Activated CD8-positive, alpha-beta memory T cell treated with anti-CD3 and anti-CD28 coated beads, Interleukin-2, amount 10 ng/mL, durations not matched to agents 7 days and 5 days (primary cell): ENCODE measurements at places on chromosomes 2 and 18.
A peak's percentile ranks its signal among the peaks of the same experiment; 100 is the strongest.

DNA sequence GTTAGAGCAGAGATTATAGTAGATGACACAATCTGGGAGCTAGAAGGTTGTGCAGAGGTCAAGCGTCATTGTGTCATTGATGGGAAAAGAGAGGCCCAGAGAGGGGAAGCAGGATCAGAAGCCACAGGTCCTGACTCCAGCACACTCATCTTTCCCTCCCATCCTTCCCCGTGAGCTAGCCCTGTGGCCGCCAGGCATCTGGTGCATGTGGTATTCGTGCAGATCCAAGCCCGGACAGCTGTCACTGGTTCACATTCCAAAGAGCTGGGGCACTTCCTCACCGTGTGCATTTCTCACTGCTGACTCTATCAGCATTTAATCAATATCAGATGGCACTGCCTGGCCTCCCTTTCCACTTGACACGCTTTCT lies 94.1 kb upstream of the THOC1 start:
- H3K36me3 ChIP-seq, result no peaks in the 10 kb centered on the region
- DNase-seq, result no peak
- peaks cover 8% of the 10 kb centered on the region for H3K27me3 ChIP-seq
- no peak overlapping the region for H3K27ac ChIP-seq

GRCh38 chr18:60147323-60147722 lies 225.3 kb downstream of the MC4R start:
- H3K27ac ChIP-seq, result no peak overlapping the region
- H3K27me3 ChIP-seq, result no peaks in the 10 kb centered on the region
- no peak for DNase-seq
- no peaks in the 10 kb centered on the region for H3K4me1 ChIP-seq
- no peaks in the 10 kb centered on the region for H3K36me3 ChIP-seq

GRCh38 chr18:8455661-8456614 lies 153.3 kb upstream of the RAB12 start:
- no peak overlapping the region for H3K27ac ChIP-seq
- H3K4me3 ChIP-seq, result no peak overlapping the region
- no peaks in the 10 kb centered on the region for H3K4me1 ChIP-seq
- H3K27me3 ChIP-seq, result no peaks in the 10 kb centered on the region
- no peak for DNase-seq

GRCh38 chr18:3256693-3257626 lies 5.0 kb upstream of the MYL12B start:
- H3K4me3 ChIP-seq, result no peak overlapping the region
- DNase-seq, result no peak
- H3K27ac ChIP-seq, result peak overlapping the region; percentile 47
- no peaks in the 10 kb centered on the region for H3K27me3 ChIP-seq

DNA sequence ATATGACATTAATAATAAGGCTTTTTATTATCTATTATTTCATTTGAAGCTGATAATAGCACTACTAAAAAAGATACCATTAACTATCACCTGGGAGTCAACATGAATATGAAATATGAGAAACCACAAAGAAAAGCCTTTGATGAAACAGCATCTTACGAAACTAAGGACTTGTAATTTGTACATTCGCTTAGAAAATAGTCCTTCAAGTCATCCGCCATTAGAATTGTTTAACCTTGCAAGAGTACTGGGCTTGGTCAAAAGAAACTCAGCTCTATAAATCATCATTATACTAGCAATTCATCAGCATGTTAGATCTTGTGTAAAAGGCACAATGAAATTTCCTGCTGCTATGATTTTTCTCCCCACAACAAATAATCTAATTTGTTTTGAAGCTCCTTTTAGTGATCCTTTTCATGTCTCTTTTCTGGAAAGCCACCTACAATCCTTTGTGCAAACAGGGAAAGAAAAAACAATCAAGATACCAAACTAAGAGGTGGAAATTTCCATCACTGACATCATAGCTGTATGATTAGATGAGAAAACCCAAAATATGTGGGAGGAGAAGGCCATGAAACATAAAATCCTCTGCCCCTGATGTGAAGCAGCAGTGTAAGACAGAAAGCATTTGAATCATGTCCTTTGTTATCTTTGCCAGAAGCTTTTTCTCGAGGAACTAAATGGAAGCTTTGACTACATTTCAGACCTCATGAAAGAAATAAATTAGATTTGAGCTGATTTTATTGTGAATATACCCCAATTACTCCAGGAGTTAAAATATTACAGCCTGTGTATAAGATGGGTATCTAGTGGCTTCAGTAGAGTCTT lies 31.2 kb downstream of the SCN9A start:
- no peaks in the 10 kb centered on the region for H3K27me3 ChIP-seq
- no peaks in the 10 kb centered on the region for H3K4me1 ChIP-seq
- no peak overlapping the region for H3K27ac ChIP-seq
- DNase-seq, result no peak
- no peak overlapping the region for H3K4me3 ChIP-seq
- H3K36me3 ChIP-seq, result no peaks in the 10 kb centered on the region

DNA sequence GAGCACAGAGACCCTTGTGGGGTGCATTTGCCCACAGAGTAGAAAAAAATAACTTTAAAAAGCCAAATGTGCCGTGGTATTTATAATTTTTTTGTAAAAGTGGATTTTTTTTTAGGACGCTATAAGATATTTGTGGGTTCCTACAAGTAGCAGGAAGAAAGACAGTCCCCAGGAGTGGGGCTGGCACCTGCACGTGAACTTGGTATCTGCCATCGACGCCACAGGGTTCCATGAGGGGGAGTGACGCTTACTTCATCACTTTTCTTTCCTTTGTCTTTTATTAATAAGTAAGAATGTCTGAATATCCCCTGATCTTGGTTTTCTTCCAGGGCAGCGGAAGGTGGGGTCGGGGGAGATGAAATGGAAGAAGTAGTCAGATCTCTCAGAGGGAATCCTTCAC lies 207.0 kb downstream of the TWIST2 start:
- DNase-seq, result no peak
- H3K27me3 ChIP-seq, result no peaks in the 10 kb centered on the region
- peaks cover 8% of the 10 kb centered on the region for H3K36me3 ChIP-seq
- H3K4me3 ChIP-seq, result no peak overlapping the region
- H3K4me1 ChIP-seq, result peaks cover 2% of the 10 kb centered on the region
- H3K27ac ChIP-seq, result no peak overlapping the region

DNA sequence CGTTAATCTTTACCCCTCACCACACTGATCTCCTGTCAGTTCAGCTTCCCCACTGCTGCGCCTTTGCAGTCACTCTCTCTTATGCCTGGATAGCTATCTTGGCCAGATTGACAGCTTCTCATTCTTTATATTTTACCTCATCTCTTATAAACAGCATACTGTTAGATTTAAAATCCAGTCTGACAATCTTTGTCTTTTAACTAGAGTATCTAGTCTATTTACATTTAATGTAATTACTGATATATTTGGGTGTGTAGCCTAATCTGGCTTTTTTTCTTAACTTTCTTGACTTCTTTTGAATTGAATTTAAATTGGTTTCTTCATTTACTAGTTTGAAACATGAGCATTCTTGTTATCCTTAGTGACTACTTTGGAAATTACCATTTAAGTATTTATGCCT lies 225.1 kb downstream of the PRKCE start:
- H3K27ac ChIP-seq, result no peak overlapping the region
- no peaks in the 10 kb centered on the region for H3K27me3 ChIP-seq
- peaks cover 36% of the 10 kb centered on the region for H3K36me3 ChIP-seq
- peaks cover 21% of the 10 kb centered on the region for H3K4me1 ChIP-seq
- no peak overlapping the region for H3K4me3 ChIP-seq

GRCh38 chr2:229164545-229165249 lies 106.4 kb downstream of the PID1 start:
- H3K4me1 ChIP-seq, result no peaks in the 10 kb centered on the region
- DNase-seq, result no peak
- no peak overlapping the region for H3K27ac ChIP-seq
- no peaks in the 10 kb centered on the region for H3K36me3 ChIP-seq
- no peak overlapping the region for H3K4me3 ChIP-seq
- no peaks in the 10 kb centered on the region for H3K27me3 ChIP-seq

- H3K4me1 ChIP-seq, result peaks cover 22% of the 10 kb centered on the region
- no peaks in the 10 kb centered on the region for H3K27me3 ChIP-seq
- peaks cover 7% of the 10 kb centered on the region for H3K36me3 ChIP-seq
- peak overlapping the region; percentile 78 for H3K27ac ChIP-seq
- H3K4me3 ChIP-seq, result peak overlapping the region; percentile 69
Observed at GRCh38 chr2:62801814-62802523, 96.5 kb downstream of the EHBP1 start.

DNA sequence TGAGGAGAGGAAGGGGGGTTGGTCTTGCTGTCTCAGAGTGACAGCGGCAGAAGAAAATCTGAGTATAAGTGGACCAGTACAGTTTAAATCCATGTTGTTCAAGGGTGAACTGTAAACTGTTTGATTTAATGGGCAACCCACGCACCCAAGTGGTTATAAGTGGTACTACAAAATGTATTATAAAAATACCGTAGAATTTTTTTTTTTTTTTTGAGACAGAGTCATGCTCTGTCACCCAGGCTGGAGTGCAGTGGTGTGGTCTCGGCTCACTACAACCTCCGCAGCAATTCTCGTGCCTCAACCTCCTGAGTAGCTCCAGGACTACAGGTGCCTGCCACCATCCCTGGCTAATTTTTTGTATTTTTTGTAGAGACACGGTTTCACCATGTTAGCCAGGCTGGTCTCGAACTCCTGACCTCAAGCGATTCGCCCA lies 2.1 kb upstream of the CHCHD5 start:
- DNase-seq, result peak; percentile 56
- H3K4me1 ChIP-seq, result peaks cover 39% of the 10 kb centered on the region
- no peaks in the 10 kb centered on the region for H3K27me3 ChIP-seq

DNA sequence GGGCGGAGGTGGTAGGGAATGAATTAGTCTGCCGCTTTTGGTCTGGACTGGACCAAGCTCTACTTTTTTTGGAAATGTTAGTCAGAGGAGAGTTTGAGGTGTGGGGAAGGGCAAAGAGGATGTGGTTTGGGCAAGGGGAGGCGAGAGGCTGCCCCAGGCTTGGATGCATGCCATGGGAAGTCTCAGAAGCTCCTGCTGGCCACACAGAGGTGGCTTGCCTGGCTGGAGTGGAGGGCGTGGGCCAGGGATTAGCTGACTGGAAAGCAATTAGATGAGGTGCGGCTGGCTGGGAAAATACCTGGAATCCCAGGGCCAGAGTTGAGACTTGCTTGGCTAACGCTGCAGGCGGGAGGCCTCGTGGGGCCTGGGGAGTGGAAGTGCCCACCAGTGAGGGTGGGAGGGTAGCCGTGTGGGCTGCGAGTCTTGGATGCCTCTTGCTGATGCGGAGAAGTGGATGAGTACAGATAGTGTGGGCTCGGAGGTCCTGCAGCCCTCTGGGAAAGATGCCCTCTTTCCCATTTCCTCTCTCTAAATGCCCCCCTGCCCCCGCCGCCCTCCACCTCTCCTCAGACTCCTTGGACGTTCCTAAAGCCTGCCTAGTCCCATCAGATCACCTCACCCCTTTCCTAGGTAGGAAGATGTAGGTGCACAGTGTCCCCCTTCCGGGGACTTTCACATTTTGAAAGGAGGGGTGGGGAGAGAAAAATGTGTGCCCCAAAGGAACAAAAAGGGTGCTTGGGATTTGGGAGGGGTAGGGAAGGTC lies 117.6 kb downstream of the SMAD7 start:
- H3K4me1 ChIP-seq, result peaks cover 66% of the 10 kb centered on the region
- peak overlapping the region; percentile 76 for H3K4me3 ChIP-seq
- no peaks in the 10 kb centered on the region for H3K36me3 ChIP-seq
- H3K27me3 ChIP-seq, result no peaks in the 10 kb centered on the region
- peak; percentile 38 for DNase-seq

- H3K27ac ChIP-seq, result no peak overlapping the region
- H3K27me3 ChIP-seq, result no peaks in the 10 kb centered on the region
- no peak for DNase-seq
- no peaks in the 10 kb centered on the region for H3K4me1 ChIP-seq
- no peak overlapping the region for H3K4me3 ChIP-seq
- no peaks in the 10 kb centered on the region for H3K36me3 ChIP-seq
Observed at GRCh38 chr2:168622559-168622958, 166.5 kb downstream of the CERS6 start.

GRCh38 chr2:113180131-113180946 lies 6.6 kb downstream of the PSD4 start:
- peaks cover 71% of the 10 kb centered on the region for H3K36me3 ChIP-seq
- no peak for DNase-seq
- H3K27ac ChIP-seq, result peak overlapping the region; percentile 87
- H3K4me1 ChIP-seq, result peaks cover 87% of the 10 kb centered on the region

GRCh38 chr2:48088994-48089393 lies 182.7 kb upstream of the FBXO11 start:
- H3K4me3 ChIP-seq, result no peak overlapping the region
- H3K27me3 ChIP-seq, result peaks cover 19% of the 10 kb centered on the region
- no peak overlapping the region for H3K27ac ChIP-seq
- H3K36me3 ChIP-seq, result no peaks in the 10 kb centered on the region

- peak; percentile 94 for DNase-seq
- H3K4me1 ChIP-seq, result peaks cover 22% of the 10 kb centered on the region
- H3K27ac ChIP-seq, result peak within 1 kb of the TSS; percentile 98
- H3K4me3 ChIP-seq, result peak within 1 kb of the TSS; percentile 94
- peaks cover 10% of the 10 kb centered on the region for H3K36me3 ChIP-seq
Observed at GRCh38 chr18:50878345-50879301, at the start of gene ME2. TSS of gene ME2 (plus strand) at chr18:50879118. CDS start at chr18:50895821, 16,703 bp downstream.

DNA sequence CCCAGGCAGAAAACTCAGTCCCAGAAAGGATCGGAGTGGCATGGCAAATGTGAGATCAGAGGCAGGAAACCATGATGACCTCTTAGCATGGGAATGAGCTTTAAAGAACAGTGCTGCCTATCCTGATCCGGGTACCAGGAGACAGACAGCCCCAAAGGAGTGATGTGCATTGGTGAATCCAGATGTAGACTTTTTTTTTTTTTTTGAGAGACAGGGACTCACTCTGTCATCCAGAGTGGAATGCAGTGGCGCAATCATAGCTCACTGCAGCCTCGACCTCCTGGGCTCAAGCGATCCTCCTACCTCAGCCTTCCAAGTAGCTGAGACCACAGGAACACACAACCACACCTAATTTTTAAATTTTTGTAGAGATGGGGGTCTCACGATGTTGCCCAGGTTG lies 122.7 kb downstream of the VAPA start:
- H3K27me3 ChIP-seq, result peaks cover 21% of the 10 kb centered on the region
- H3K27ac ChIP-seq, result no peak overlapping the region
- H3K36me3 ChIP-seq, result no peaks in the 10 kb centered on the region
- no peaks in the 10 kb centered on the region for H3K4me1 ChIP-seq

DNA sequence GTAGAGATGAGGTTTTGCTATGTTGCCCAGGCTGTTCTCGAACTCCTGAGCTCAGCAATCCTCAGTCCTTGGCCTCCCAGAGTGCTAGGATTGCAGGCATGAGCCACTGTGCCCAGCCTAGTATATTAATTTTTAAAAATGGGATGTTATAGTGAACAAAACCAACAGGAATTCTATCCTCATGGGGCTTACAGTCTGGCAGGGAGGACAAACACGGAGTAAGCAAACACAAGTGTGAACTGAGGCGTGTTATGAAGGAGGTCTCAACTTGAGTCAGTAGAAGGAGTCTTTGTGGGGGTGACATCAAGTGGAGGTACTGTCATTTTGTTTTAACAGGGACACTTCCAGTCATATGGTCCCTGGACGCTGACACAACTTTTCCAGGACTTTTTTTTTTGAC lies 33.1 kb downstream of the EMILIN2 start:
- no peak overlapping the region for H3K4me3 ChIP-seq
- DNase-seq, result no peak
- H3K27me3 ChIP-seq, result peaks cover 2% of the 10 kb centered on the region
- H3K4me1 ChIP-seq, result peaks cover 22% of the 10 kb centered on the region

GRCh38 chr2:100425573-100426383 lies 8.3 kb upstream of the CHST10 start:
- DNase-seq, result no peak
- H3K36me3 ChIP-seq, result no peaks in the 10 kb centered on the region
- H3K4me1 ChIP-seq, result peaks cover 5% of the 10 kb centered on the region

GRCh38 chr18:55265984-55266383 lies 306.7 kb upstream of the CCDC68 start:
- peaks cover 6% of the 10 kb centered on the region for H3K4me1 ChIP-seq
- H3K27ac ChIP-seq, result no peak overlapping the region
- H3K27me3 ChIP-seq, result no peaks in the 10 kb centered on the region
